KBM-7 (cell line): ENCODE measurements at places on chromosomes 4 and X.

GRCh38 chr4:5609306-5610007, 98.9 kb downstream of the EVC2 start:
- DNase-seq: no peak

GRCh38 chr4:29052266-29052665, 1667.9 kb upstream of the PCDH7 start:
- DNase-seq: no peak

DNA sequence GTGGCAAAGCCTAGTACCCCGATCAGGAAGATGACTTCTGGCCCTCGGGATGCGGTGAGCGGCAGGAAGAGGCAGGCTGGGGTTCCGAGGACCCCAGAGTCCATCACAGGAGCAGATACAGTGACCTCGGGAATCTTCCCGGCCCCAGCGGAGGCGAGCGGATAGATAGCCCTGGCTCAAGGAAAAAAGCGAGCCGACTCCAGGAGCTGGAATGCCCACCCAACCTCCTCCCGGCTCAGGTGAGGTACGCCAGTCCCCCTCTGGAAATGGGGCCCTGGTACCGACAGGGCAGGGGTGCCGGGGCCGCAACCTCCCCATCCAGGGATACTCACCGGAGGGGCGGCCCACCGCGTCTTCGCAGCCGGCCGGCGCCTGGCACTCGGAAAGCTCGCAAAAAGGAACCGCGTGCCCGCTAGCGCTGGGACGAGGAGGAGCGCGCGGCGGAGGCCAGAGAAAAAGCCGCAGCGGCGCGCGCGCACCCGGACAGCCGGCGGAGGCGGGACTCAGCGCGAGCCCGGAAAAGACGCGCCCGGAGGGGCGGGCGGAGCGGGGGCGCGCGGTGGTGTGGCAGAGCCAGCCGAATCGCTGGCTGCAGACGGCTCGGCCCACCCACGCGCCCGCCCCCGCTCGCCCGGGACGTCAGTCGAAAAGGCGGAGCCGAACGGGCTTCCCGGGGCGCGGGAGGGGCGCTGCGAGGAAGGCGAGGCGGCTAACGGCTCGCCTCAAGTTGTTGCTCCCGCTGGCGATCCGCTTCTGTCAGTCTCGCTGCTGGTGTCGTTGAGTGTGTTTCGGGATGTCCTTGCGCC, at the start of gene ACSL4:
Gene ACSL4 (minus strand): TSS at position 451 of the 806 bp plus-strand sequence. CDS start 49,894 bp downstream, outside the sequence.
- peak; percentile 94 for DNase-seq

DNA sequence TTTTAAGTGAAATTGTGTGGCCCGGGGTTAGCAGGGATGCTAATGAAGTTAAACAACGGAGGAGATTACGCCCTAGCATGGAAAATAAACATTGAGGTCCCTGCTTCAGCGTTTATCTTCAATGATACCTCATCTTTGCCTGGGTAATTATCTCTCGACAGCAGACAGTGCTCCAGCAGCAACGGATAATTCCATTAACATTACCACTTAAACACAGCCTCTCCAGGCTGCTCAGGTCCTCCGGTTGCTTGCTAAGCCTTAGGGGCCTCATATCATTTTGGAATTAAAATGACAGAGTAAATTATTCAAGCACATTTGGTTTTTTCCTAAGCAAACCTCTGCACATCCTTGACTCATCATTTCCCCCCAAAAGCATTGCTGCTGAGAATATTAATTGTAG, 281.5 kb upstream of the KLF3 start:
- DNase-seq: no peak

- DNase-seq: no peak
These were observed 301.4 kb downstream of the TMA16 start for GRCh38 chr4:163795885-163796284.

- DNase-seq: no peak
These were observed 396.6 kb downstream of the MAPK10 start for GRCh38 chr4:85963231-85963630.

DNA sequence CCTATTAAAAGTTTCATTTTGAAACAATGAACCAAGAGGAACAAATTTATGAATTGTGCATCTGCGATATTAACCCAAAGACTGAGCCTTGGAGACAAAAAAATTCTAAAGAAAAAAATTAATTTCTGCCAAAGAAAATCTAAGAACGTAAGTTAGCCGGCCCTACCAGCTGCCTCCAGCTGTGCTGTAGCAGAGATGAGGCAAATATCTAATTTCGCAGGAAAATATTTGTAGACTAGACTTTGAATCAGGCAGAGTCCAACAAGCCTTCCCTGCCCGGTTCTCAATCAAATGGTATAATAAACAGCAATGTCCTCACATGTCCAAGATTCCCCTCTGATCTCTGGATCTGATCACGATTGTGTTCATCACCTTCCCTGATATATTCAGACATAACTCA, 21.2 kb upstream of the SMIM20 start:
- DNase-seq: no peak

DNA sequence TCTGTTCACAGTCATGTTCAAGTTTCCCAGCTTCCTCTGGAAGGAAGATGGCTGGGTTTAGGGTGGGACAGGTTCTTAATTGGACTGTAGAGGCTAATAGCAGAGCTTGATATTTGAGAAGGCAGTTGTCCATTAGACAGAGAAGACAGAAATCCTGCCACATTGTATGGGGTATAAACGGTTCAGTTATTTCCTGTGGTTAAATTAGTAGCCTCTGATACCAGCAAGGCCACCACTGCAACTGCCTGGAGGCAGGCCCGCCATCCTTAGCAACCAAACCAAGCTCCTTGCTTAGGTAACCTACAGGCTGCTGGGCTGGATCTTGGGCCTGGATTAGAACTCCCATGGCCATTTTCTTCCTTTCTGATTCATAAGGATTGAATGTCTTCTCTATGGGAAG, 1367.0 kb downstream of the PCDH7 start:
- no peak for DNase-seq

DNA sequence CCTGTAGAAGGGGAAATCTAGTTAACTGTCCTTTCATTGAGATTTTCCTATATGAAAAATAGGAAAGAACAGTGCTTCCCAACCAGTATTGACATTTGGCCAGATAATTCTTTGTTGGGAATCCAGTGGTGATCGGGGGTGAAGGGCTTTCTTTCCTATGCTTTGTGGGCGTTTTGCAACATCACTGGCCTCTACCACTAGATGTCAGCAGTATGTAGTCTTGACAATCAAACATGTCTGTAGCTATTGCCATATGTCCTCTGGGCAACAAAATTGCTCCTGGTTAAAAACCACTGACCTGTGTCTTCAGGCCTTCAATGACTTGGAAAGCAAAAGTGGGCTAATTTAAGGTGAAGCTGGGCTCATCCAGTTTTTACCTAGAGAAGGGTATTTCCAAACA, 658.5 kb downstream of the DACH2 start:
- DNase-seq: peak; percentile 32

DNA sequence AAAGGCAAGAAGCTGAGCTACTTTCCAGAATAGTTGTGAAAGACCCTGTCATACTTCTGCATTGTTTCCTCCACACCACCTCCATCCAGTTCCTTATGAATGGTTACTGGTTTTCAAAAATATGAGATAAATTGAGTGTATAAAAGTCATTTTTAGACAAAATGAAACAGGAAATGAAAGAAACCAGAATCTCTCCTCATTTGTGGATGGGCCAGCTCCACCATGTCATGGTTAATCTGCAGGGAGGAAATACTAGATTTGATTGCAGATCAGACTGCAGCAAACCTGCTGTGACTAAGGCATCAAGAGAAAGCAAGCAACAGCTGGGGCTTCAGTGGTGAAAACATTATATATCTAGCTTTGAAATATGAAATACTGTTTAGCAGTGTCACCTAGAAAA, 23.8 kb downstream of the F9 start:
- DNase-seq: no peak

DNA sequence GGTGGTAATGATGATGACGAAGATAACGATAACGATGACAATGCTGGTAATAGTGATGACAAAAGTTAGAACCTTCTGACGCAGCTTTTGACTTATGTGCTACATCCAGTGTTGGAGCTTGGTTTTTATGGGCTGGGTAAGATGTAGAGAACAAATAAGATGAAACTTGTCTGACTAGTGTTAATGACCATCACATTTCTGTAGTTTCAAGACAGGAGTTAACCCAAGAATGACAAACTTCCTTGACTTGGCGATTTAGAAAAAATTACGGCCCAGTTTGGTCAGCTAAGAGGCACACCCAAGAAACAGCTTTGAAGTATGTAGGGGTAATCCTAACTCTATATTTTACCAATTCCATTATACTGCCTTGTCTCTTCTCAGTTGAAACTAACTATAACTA, at the start of gene TMPRSS11B:
Gene TMPRSS11B (minus strand): TSS at position 101 of the 400 bp plus-strand sequence. CDS start 136 bp downstream, outside the sequence.
- no peak for DNase-seq

DNA sequence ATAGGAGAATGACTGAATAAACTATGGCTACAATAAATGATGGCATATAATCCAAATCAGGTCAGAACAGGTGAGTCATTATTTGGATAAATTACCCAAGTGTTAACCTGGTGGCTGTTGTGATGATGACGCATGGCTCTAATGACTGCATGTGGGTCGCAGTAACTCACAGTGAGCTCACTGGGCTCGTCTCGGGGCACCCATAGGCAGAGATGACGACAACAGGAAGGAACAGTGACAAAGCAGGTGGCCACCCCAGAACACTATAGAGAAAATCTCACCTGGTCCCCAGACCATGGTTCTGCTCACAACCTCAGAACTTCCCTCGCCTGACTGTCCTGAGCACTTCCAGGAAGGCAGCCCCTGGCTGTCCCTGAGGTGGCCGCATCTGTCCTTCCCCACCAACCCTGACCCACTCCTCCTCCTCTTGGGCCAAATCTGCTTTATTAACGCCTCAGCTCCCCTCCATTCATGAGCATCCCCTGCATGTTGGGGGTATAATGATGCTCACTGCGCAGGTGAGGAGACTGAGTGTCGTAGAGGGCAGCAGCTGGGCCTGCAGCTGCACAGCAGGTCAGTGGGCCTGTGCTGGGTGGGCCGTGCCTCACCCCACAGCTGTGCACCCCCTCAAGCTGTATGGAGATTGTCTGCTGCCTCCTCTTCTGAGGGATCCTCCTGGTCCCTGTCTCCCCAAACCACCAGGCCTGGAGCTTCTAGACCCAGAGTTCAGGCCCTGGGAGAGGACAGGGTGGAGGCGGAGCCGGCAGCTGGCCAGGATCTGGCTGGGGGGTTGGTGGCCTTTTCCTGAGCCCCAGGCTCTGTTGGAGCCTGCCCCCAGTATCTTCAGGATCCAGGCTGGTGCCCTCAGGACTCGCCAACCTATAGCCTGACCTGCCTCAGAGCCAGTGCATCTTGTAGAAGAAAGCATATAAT, 30.9 kb upstream of the FAM156A start:
- no peak for DNase-seq

GRCh38 chr4:40394236-40394635, 59.1 kb downstream of the CHRNA9 start:
- no peak for DNase-seq

- no peak for DNase-seq
These were observed 46.5 kb upstream of the HPSE start for GRCh38 chr4:83381173-83381572.

DNA sequence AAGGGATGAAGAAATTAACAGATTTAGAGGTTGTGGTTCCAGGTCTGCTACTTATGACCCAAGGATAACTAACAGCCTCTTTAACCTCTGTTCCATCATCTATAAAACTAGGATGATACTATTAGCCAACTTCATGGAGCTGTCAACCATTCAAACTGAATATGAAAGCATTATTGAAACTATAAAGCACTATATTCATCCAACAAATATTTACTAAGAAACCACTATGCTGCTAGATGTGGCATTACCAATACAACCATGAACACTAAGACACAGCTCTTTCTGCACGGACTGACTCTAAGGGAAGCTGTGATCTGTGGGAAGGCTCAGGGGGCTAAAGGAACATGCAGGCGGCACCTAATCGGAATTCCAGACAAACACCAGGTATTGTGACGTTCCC, 66.0 kb downstream of the APBB2 start:
- DNase-seq: no peak

GRCh38 chr4:122928930-122929329, 6.5 kb upstream of the NUDT6 start:
- no peak for DNase-seq

- no peak for DNase-seq
These were observed 63.4 kb upstream of the PDE5A start for GRCh38 chr4:119692001-119692400.

DNA sequence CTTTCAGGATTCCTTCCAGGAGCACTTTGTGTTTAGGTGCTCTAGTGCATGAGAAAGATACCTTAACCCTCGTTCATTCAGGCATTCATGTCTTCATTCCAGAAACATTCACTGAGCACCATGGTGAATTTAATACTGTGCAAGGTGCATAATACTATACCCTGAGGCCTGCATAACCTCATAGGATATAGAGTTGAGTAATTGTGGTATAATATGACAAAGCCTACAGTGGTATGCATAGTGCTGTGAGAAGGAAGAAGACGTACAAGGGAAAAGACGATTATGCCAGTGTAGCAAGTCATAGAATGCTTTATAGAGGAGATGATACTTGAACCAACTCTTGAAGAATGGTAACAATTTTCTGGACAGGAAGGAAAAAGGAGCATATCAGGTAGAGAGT, 34.3 kb downstream of the MTM1 start:
- no peak for DNase-seq

- DNase-seq: no peak
These were observed 562.9 kb upstream of the MAGEB2 start for GRCh38 chrX:29652484-29652883.

DNA sequence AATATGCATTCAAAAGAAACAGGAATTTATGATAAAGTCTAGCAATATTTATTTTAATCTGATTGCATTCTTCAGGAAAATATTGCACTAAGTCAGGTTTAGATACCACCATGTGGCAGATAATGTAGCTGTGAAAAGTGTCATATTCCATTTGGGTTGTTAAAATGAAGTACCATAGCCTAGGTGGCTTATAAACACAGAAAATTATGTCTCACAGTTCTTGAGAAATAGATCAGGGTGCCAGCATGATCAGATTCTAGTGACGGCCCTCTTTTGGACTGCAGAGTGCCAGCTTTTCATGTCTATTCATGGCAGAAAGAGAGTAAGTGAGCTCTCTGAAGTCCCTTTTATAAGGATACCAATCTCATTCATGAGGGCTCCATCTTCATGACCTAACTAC, 5.6 kb upstream of the ADGRL3 start:
- no peak for DNase-seq

GRCh38 chr4:101284546-101284945, 62.8 kb downstream of the PPP3CA start:
- DNase-seq: no peak

DNA sequence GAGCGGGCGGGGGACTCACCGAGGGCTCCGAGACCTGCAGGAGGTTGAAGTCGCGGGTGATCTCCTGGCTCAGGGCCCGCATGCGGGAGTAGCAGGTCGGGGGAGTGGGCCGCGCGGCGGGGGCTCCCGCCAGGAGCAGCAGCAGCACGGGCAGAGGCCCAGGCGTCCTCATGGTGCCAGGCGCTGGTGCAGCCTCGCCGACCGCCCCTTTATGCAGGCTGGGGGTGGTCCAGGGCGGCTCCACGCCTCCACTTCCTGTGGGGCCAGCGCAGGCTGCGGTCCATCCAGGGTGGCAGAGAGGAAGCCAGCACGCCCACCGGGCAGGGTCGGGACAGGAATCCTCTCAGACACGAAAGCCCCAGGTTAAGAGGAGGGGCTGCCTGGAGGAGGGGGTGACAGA, at the start of gene CYTL1:
Gene CYTL1 (minus strand): TSS at position 185 of the 400 bp plus-strand sequence. CDS start 13 bp downstream, at position 172.
- peak; percentile 46 for DNase-seq

- DNase-seq: no peak
These were observed 18.6 kb upstream of the RNF128 start for GRCh38 chrX:106707771-106708454.
